Activated naive CD4-positive, alpha-beta T cell treated with Interleukin-2 at 50 U/mL for 16 hours (primary cell): ENCODE measurements at places on chromosomes 7 and 10.

GRCh38 chr7:129728875-129729467, 117.5 kb downstream of the NRF1 start:
- DNase-seq: no peak

DNA sequence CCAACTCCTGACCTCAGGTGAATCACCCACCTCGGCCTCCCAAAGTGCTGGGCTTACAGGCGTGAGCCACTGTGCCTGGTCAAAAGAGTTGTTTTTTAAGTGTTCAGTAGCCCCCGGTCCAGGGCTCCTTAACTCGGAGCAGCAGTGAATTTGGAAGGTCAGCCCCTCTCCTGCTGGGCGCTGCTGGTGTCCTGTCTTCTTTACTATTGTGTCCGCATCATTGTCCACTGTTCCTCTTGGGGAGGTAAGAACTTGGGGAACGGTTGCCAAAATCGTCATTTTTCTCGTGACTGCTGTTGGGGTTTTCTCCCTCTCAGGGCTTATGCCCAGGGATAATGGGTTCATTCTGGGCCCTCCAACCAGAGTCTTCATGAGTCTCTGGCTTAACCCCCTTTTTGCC, 46.7 kb downstream of the CAMK1D start:
- no peak for DNase-seq

DNA sequence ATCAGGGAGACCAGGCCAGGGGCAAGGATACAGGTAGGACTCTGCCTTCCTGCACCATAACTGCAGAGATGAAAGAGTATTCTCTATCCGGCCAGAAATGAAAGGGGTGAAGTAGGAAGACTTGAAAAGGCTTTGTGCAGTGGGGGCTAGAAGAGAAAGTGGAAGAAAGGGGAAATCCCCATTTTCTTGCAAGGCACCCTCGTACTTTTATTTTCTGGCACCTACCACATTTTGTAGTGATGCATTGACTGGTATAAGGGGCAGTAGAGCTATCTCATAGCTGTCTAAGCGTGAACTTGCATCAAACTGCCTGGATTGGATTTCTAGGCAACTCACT, 752 bp upstream of the CAMK2G start:
- DNase-seq: no peak

- no peak for DNase-seq
Observed at GRCh38 chr7:67550801-67551436, 554.3 kb downstream of the TYW1 start.

GRCh38 chr10:125023255-125023654, 81.3 kb downstream of the ZRANB1 start:
- no peak for DNase-seq
